ENCODE measurements at places on chromosomes 13 and 19.

DNA sequence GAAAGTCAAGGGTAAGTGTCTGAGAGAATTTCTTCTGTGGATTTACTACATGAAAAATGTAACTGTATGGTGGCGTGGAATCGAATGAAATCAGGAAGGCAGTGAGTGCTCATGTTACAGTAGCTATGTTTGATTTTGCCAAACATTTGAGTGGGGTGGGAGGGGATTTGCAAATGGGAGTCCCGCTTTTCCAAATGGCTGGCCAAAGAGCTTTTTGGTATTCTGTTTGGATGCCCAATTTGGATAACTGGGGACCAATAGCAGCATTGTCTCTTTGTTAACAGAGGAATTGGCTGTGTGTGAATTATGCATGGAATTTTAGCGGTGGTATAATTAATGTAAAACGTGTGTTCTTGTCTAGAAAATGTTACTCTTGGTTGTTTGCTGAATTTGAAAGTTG lies 17.8 kb downstream of the HNRNPM start:
- no peak for DNase-seq

DNA sequence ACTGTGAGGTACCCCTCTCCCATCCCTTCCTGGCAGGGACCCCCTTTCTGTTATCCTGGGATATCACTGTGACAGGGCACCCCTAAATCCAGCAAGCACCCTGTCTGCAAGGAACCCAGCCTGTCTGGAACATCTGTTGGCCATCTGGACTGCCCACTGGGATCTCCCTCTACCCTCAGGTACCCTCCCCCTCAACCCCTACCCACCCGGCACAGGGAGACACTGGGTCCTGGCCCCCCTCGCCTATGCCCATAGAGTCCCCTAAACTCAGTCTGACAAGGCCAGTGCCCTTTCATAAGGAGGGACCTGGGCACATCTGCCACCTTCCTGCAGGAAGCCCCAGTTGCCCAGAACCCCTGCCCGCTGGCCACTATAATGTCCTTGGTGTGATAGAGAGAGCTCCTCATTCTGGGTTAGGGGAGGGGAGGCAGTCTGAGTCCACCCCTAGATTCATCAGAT lies 2.8 kb upstream of the SLC27A5 start:
- no peak for DNase-seq

GRCh38 chr19:15584541-15585115 lies 30.4 kb upstream of the CYP4F8 start:
- DNase-seq, result peak; percentile 59

DNA sequence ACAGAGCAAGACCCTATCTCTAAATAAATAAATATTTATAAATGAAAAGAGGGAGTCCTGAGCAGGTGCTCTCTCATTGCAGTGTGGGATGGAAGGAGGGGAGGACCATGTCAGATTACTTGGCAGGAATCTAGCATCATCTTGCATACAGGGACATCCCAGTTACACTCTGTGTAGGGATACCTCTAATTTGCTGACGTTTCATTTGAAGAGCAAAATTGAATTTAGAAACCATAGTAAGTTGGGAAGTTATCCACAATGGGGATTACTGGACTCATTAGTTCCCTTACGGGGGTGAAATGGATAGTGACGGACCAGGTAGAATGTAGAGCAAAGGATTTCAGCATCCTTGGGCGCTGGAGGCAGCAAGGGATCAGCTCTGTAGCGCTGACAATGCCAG lies 52.1 kb downstream of the ARHGEF18 start:
- no peak for DNase-seq

GRCh38 chr19:10043286-10043927 lies 30.1 kb downstream of the RDH8 start:
- DNase-seq, result no peak

GRCh38 chr19:50833117-50833801 lies at the start of gene KLK15:
Gene KLK15 (minus strand): TSS chr19:50833574. CDS start chr19:50831492, 2,082 bp downstream.
- DNase-seq, result no peak

- DNase-seq, result no peak
These were observed 39.9 kb downstream of the ITGBL1 start for GRCh38 chr13:101492251-101492910.

GRCh38 chr19:34475975-34476594 lies 5.5 kb upstream of the WTIP start:
- DNase-seq, result no peak

- DNase-seq, result no peak
These were observed 306.3 kb downstream of the DNAJC15 start for GRCh38 chr13:43329702-43330101.

DNA sequence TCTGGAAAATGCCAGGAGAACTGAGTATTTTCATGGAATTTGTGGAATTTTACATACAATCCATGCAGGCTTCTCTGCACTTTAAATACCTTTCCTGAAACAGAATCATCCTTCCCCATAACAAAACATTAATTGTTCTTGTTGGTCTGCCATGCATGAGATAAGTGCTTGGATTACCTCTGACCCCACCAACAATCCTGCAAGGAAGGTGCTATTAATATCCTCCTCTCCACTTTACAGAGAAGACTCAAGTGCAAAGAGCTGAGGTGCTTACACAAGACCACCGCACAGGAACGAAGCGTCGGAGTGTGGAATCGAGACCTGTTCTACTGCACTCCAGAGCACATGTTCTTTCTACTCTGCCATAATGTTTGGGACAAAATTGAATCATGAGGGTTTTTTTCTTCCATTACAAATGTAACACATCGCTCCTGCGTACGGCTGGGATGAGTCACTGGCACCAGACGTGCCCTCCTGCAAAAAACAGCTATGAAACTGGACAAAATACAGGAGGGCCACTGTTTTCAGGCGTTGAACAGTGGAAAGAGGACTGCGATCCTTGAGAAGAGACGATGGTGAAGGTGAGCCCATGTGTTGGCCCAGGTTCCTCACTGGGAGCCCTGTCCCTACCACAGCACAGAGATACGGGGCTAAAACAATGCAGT lies 12.9 kb upstream of the LRRC4B start:
- DNase-seq, result no peak

DNA sequence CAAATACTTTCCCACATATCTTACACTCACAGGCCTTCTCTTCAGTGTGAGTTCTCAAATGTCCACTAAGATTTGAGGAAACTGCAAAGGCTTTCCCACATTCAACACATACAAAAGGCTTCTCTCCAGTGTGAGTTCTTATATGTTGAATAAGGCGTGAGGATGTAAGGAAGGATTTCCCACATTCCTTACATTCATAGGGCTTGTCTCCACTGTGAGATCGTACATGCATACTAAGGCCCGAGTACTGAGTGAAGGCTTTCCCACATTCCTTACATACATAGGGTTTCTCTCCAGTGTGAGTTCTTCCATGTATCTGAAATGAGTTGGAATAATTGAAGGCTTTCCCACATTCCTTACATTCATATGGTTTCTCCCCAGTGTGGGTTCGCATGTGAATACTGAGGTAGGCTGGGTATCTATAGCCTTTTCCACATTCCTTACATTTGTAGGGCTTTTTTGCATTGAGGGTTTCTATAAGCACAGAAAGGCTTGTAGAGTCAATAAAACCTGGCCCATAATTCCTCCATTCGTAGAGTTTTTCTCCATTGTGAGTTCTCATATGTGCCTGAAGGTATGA lies 9.6 kb downstream of the ZNF426 start:
- DNase-seq, result no peak

DNA sequence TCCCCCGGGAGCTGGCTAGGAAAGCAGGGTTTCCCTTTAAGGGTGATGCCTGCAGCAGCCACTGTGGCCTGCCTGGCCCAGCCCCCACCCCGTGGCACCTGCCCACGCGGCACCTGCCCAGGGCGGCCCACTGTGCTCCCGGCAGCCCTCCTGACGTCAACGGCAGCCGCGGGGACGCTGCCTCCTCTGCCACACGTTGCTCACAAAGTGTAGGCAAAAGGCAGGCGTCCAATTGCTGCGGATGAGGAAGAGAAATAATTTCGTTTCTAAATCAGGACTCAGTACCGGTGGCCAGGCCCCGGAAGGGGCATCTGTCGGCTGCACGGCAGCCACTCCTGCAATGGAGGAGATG lies 122.3 kb downstream of the URI1 start:
- DNase-seq, result no peak

- DNase-seq, result no peak
These were observed 47.1 kb downstream of the USPL1 start for GRCh38 chr13:30664689-30665275.

- DNase-seq, result no peak
These were observed 687 bp upstream of the CIRBP start for GRCh38 chr19:1268226-1269064.

DNA sequence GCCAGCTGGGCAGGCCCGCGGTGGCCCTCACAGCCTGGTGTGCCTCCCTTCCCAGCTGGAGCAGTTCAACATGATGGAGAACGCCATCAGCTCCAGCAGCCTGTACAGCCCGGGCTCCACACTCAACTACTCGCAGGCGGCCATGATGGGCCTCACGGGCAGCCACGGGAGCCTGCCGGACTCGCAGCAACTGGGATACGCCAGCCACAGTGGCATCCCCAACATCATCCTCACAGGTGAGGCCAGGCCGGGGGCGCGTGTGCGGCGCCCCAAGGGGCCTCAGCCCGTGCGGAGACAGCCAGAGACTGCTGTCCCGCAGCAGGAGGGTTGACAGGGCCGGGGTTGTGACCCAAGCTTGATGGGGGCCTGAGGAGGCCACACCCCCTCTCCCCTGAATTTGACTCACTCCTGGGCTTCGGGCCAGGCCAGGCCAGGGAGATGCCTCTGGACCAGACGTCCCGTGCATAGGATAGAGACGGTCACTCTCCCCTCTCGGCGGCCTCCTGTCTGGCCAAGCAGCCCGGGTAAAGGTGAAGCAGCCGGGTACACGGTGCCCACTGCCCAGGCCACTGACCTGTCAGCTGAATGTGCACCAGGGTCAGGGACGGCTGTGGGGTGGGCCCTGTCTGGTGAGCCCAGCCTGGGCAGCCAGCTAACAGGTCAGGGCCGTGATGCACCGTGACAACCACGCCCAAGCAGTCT lies 15.4 kb downstream of the COMP start:
- no peak for DNase-seq

GRCh38 chr13:100600915-100601314 lies 12.3 kb upstream of the GGACT start:
- no peak for DNase-seq

GRCh38 chr13:103839460-103839859 lies 773.2 kb upstream of the SLC10A2 start:
- DNase-seq, result no peak

- DNase-seq, result no peak
These were observed 30.2 kb downstream of the TMTC4 start for GRCh38 chr13:100644371-100644770.

DNA sequence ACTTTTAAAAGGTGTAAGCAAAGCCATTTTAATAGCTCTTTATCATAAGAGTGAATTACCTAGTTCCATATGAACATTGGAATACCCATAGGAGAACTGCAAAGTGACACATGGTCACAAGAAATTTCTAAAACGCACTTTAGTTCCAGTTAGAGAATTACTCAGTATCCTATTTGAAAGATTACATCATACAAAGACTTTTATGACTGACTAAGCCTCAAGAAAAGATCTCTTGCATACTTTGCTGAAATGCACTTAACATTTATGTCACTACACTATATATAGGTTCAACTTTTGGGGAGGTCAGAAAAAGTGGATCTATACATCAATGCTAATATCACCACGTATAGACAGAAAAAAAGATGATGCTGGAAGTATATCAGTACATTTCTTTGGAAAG lies 7.1 kb downstream of the PCDH9 start:
- DNase-seq, result no peak

- no peak for DNase-seq
These were observed 459.4 kb downstream of the FOXO1 start for GRCh38 chr13:40207001-40207478.

DNA sequence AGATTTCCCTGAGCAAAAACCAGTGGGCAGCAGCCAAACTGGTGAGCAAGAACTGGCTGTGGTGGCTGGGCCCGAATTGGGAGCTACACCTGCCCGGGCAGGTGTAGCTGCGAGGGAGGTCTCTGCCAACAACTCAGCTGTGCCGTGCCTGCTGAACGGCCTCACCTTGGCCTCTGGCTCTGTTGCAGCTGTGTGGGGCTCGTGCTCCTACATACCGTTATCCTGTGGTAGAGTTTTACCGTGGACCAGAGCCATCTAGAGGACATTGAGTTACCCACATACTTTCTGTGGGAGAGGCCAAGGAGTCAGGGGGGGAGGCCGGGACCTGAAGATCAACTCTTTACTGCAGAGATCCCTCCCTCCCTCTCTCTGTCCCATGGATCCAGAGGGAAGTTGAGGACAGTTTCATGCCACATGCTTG lies 113.2 kb downstream of the TM9SF2 start:
- peak; percentile 61 for DNase-seq

DNA sequence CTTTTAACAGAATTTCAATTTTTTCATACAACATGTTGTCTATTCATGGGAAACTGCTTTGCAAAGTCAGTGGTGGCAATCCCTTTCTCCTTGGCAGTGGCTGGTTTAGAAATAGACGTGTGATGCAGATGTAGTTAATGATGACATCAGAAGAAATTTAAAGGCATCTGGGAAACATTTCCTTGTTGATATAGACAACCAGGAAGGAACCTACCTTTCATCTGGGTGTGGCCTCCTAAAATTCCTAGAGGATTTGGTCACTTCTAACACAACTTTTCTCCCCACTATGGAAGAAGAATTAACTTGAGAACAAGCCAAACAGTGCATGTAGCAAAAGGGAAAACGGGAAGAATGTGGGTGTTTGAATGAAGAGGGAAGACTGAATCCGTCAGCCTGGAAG lies 102.8 kb downstream of the EFNB2 start:
- DNase-seq, result no peak

- no peak for DNase-seq
These were observed 58.6 kb downstream of the GADD45B start for GRCh38 chr19:2534423-2535013.

DNA sequence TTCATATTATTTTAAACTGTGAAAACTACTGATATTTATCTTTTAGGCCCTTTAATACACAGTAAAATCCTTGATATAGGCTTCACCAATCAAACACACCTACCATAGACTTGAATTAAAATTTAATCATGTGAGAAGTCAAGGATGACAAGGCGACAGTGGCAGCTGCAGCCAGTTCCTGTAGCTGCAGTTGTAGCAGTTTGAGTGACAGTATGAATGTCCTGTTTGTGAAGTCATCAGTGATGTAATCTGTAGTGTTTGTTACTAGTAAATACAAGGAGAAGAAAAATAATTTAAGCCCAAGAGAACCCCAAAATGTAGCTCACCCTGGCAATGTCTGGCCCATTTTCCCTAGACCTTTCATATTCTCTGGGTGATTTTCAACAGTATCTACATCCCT lies 897.0 kb downstream of the SLITRK6 start:
- DNase-seq, result no peak

- DNase-seq, result peak; percentile 20
These were observed 16.9 kb upstream of the AP1M2 start for GRCh38 chr19:10603873-10604459.

GRCh38 chr13:94859811-94860210 lies 147.5 kb upstream of the SOX21 start:
- DNase-seq, result no peak
